AML-193 (cell line): ENCODE measurements at places on chromosomes 7 and 10.

DNA sequence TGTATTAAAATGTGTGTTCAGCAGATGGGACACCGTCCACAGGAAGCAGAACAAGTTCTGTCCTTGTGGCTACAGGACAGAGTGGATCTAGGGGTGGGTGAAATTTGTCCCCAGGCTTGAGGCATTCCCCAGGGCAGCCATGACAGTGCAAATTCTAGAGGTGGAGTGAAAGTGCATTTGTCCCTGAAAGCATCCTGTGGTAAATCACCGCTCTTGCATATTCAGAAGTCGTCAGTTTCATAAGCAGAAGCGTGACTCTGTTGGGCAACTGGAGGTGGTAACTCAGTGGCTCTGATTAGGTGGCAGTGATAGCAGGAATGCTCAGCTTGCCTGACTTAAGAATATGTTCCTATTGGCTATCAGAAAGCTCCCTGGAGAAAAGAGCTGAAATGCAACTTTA is 96.6 kb downstream of the SNX10 start:
- no peak for DNase-seq

DNA sequence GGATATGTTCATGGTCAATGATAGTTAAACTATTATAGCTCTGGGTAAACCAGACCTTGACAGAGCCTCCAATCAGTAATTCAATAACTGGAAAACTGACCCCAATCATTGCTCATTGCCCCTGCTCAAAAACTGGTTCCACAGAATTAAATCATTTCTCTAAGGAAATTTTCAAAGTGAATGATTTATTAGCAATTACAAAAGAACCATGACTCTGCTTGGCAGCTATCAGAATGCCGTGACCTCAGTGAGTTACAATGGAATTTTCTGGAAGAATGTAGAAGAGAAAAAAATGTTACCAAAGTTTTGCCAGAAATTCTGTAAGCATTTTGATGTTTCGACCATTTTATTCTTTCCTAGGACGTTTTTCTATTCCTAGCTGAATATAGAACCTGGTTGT is 106.8 kb upstream of the APBB1IP start:
- DNase-seq: no peak

DNA sequence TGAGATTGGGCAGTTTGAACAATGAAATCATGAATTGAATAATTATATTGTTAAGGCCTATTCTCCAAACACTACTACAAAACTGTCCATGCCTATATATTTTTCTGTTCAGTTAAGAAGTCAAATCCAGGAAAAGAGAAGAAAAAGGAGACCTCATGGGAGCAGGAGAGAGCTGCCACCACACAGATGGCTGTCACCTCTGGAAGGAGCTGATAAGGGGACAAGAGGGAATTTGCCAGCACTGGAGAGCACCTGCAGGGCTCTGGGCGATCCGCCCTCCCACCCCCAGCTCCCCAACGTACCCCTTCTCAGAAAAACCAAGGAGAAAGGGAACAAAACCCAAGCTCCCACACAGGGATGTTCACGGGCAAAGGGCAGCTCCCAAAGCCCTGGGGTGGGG is 227.8 kb downstream of the TNS3 start:
- DNase-seq: no peak

DNA sequence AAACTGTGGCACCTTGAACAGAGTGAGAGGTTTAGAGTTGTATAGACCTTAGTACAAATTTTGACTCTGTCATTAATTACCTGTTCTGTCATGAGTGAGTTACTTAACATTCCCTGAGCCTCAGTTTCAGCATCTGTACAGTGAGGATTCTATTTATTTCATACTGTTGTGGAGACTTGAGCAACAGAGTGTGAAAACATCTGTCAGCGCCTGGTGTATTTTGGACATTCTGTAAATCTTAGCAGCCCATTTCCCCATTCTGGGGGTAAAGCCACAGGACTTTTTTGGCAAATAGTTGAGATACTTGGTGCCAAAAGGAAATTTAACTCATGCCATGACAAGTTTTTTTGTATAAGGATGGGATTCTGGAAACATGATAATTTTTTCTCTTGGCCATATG is 94.8 kb downstream of the AUTS2 start:
- DNase-seq: no peak

GRCh38 chr7:114310345-114311110 is 104.1 kb upstream of the FOXP2 start:
- DNase-seq: no peak

DNA sequence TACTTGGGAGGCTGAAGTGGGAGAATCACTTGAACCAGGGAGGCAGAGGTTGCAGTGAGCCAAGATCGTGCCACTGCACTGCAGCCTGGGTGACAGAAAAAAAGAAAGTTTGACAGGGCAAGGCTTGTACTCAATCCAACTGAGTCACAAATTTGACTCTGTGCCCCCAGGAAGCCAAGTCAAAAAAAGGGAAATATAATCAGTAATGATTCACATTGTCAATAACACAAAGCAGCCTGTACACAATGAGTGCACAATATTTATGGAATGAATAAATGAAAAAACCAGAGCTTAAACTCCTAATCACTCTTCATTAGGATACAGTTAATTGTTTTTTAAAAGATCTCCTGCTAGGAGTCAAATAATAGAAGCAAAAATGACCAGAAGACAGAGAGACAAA is 6.4 kb downstream of the NAPEPLD start:
- no peak for DNase-seq

GRCh38 chr10:95790982-95791381 is 35.0 kb downstream of the ENTPD1 start:
- DNase-seq: no peak

- DNase-seq: no peak
These were observed 10.8 kb upstream of the INTS1 start for GRCh38 chr7:1514995-1515401.

DNA sequence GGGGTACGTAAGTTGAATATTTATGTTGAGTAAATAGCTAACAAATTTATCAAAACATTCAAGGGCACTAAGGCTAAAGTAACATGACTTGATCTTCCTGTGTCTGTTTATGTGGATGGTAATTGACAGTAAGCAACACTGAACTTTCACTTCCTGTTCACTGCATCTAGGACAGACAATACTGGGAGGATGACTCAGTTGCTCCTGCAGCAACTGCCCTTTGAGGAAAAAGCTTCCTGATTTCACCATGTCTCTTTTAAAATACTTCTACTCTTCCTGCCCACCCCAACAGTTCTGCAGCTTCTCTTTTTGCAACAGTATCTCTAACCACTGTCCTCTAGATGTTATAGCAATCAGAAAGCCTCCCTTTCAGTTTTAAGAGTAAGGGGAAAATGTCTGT is 76.6 kb upstream of the HGF start:
- DNase-seq: peak; percentile 99

DNA sequence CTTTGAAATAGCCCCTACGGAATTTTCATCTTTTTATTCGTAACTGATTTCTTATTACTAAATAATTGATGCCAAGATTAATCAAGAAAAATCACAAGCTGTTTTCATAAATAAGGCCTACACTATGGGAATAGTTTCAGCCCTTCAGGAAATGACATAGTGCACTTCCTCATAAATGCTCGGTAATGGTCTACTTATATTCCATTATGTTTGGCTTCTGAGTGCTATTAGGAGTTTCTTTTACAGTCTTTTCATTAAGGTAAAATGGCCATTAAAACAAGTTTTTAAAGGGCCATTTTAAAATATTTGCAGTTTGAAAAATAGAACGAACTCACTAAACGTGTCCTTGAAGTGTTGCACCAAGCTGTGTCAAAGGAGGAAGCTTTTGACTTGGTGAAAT is 174.5 kb downstream of the DNAH11 start:
- no peak for DNase-seq

- no peak for DNase-seq
These were observed 114.8 kb upstream of the DIP2C start for GRCh38 chr10:804191-804781.

- DNase-seq: no peak
These were observed 88.3 kb upstream of the ANTXRL start for GRCh38 chr10:46198516-46198915.

- DNase-seq: no peak
These were observed 384.2 kb upstream of the SEMA3A start for GRCh38 chr7:84578825-84579224.

DNA sequence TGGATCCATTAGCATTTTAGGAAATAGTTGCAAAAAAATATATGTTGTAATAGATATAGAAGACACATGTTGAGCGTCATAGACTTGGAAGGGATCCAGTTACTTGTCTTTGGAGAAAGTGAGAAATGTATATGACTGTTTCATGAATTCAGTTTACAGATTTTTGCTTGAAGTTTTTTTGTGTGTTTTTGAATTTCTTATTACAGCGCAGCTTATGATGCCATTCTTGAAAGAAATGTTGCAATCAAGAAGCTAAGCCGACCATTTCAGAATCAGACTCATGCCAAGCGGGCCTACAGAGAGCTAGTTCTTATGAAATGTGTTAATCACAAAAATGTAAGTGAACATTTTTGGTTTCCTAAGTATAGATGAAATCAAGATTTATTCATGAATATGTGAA is 98.2 kb downstream of the MAPK8 start:
- no peak for DNase-seq

DNA sequence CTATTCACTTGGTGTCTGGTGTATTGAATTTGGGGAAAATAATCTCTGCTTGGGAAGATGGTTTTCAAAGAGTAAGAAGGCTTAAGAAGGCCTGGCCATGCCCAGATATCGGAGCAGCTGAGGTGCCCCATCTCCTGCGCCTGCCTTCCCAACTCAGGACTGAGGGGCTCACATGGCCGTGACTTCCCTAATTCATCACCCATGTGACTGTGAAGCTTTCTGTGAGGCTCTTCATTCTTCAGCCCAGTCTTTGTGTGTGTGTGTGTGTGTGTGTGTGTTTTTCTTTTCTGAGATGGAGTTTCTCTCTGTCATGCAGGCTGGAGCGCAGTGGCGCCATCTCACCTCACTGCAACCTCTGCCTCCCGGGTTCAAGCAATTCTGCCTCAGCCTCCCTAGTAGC is 53.2 kb downstream of the PROSER2 start:
- no peak for DNase-seq

- DNase-seq: no peak
These were observed 106.0 kb upstream of the INSYN2A start for GRCh38 chr10:127302343-127302742.

- DNase-seq: no peak
These were observed 171.0 kb downstream of the SLC16A9 start for GRCh38 chr10:59538623-59539022.

DNA sequence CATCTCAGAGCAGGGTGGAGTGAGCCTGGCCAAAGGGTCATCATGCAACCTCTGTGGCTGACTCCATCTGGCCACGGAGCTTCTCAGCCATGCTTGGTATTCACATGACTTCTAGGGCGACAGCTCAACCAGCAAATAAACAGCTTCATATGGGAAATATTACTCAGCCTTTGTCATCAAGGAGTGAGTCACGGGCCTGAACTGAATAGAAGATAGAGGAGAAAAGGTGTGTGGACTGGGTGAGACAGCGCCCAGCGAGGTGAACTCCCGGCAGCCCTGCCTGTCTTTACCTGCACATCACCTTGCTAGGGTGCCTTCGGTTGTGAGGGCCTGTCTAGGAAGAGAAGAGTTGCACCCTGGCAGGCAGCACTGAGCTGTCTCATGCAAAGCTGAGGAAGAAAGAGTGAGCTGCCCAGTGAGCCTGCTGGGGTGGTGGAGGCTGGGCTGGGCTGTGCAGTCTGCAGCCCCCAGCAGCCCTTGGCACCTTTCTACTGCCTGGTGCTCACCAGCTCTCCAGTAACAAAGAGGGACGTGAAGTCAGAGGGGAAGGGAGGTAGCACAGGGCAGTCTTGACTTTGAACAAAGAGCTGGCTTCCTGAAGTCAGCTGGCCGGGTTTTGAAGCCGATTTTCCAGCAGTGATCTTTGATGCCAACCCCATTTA is 114.2 kb downstream of the EGFR start:
- DNase-seq: no peak

DNA sequence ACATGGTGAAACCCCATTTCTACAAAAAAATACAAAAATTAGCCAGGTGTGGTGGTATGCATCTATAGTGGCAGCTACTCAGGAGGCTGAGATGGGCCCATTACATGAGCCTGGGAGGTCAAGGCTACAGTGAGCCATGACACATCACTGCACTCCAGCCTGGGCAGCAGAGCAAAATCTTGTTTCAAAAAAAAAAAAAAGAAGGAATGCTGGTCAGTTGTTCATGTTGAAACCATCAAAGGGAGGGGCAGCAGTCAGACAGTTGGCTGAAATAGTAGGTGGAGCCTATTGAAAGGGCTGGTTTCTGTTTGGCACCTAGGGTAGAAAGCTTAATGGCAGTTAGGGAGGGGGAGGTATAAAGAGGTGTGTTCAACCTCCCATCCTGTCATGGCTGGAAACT is 323.0 kb downstream of the GALNT17 start:
- DNase-seq: no peak

DNA sequence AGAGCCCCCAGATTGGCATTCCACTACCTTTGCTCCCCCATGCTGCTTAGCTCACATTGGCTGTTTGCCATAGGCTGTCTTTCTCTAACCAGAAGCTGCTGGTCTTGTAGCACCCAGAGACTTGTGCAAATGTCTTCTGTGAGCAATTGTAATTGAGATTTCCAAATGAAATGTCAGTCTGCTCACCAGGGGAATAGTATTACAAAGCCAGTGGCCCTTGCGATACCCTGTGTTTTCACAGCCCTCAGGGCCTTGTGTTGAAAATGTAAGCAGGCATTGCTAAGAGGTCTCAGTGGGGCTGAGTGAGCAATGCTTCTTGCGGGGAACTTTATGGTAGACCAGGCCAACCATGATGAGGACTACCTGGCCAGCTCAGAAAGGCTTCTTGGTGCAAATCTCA is 746.5 kb downstream of the LRMDA start:
- DNase-seq: no peak

DNA sequence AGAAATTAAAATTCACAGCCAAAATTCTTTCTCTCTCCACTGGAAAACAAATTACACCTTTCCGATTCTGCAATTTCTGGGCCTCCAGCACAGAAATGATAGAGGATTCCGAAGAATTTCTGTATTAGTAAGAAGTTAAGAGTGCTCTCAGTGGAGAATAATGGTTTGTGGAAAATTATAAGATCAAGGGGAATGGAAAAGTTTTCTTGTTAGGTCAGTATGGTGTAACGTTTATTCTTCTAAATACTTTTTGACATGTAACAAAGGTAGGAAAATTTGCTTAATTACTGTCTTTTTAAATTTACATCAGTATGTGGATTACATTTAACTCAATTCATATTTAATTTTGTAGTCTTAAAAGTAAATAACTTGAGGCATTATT is 288.3 kb upstream of the NFE2L3 start:
- no peak for DNase-seq

GRCh38 chr10:10056961-10057360 is 960.7 kb upstream of the CELF2 start:
- no peak for DNase-seq

DNA sequence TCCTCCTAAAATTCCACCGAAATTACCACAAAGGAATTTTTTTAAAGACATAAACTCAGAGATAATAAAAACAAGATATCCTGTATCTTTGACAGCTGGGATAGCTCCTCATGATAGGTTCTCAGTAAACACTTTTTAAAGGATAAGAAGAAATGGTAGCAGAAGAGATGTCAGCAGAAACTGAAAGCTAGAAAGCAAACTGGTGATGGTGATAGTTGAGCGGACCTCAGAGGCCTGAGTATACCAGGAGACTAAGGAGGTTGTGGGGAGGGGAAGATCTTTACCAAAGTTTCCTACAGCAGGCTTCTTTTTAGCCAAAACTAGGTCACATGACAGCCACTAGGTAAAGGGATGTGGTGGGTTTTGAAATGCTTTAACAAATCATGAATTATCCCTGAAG is 22.5 kb downstream of the PCGF5 start:
- DNase-seq: no peak

- no peak for DNase-seq
These were observed 628 bp downstream of the HPSE2 start for GRCh38 chr10:99234791-99235657.

GRCh38 chr10:11169976-11170375 is 152.3 kb downstream of the CELF2 start:
- DNase-seq: no peak
